ENCODE measurements at places on chromosomes 5 and 9.

- DNase-seq, result no peak
Measured at GRCh38 chr9:106929471-106930177, 66.7 kb downstream of the ZNF462 start.

- no peak for DNase-seq
Measured at GRCh38 chr9:137009938-137010732, 13.8 kb upstream of the CLIC3 start.

DNA sequence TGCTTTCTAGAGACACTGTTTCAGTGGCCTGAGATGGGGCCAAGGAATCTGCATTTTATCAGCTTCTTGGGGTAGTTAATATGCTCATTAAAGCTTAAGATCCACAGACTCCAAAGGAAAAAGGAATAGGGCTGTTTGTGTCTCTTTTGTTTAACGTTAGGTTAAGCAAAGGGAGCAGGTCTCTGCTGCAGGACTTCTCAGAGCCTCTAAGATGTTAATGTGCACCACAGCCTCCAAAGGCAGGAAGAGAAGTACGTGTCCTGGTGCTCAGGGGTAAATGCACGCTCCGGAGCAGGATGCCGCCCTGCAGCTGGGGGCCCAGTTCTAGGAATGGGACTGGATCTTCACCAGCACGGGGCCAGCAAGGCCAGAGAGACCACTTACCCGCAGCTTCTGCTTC is 19.6 kb downstream of the SPARC start:
- DNase-seq, result no peak

DNA sequence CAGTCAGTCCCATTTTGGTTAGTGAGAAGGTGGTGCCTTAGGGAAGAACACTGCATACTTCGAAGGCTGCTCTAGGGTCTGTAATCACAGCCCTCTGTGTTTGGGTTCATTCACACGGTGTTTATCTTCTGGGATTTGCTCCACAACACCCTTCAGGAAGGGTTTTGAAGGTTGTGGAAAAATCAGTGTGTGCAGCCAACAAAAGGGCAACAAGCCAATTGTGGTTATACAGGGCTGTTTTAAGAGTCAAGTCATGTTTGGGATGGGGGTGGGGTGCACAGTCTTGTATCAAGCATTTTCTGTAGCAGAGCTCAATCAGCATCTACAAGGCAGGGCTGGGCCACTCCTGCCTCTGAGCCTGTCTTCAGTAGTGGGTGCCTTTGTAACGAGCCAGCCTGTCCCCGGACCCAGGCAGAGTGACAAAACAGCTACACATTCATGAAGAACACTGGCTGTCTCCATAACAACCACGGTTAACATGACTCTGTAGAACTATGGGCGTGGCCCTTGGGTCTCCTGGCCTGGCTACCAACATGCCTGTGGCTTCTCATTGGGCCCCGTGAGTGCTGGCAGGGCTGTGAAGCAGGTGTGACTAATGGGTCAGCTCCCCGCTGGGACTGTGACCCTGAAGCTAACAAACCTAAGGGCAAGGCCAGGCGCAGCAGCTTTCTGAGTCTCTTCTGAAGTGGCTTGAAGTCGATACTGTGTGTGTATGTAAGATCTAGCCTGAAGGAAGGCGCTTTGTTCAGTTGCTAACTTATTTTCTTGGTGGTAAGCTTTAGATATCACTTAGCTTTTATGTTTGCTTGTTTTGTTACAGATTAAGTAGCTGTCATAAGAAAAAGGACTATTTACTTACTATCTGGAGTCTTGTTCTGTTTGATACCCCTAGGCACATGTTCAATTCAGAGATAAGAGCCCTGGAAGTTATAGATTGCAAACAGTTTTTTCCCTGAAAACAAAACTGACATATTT is 27.9 kb upstream of the GOLM1 start:
- no peak for DNase-seq

DNA sequence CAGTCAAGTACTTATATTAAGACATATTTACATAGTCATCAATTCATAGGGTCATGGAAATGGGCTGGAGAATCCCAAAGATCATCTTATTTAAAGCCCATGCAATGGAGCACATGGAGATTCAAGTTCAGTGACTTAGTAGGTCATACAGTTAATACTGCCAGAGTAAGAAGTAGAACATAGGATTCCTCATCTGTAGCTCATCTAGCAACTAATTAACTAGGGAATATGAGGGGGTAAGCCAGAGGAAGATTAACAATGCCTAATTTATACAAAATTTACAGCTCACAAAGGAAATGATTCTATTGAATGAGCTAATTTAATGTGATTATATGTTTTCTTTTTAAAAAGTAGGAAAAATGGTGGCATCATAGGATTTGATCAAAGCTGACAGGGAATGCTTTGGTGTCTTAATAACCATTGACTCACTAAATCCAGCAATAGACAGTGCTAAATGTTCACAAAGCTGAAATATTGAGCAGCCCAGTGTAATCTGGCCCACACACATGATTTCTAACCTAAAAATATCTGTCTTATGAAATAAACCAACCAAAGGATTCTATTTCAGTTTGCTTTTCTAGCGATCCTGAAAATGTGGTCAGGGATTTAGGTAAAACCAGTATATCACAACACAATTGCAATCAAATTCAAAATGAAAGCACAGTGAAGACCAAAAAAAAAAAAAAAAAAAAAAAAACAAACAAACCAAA is 53.3 kb downstream of the PRDM6 start:
- no peak for DNase-seq

GRCh38 chr9:91359734-91360470 is 1.8 kb downstream of the AUH start:
- no peak for DNase-seq

DNA sequence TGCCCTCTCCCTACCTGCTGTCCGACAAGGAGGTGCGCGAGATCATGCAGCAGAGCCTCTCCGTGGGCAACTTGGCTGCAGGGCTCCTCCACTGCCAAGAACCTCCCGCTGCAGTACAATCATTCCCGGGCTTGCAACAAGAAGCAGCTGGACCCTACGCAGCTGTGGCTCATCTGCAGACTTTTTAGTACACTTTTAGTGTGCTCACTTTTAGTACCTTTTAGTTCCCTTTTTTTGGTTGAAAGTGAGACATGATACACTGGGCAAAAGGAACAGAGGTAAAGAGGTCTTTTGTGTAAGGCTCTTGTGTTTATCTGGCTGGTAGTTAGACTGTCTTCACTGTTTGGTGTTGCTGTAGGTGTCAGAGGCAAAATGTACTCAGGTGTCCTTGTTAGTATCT is 58.1 kb upstream of the SPTLC1 start:
- DNase-seq, result no peak

GRCh38 chr9:76658510-76659231 is 105.6 kb upstream of the PCA3 start:
- DNase-seq, result no peak

GRCh38 chr5:72470826-72471225 is 36.4 kb downstream of the ZNF366 start:
- no peak for DNase-seq

- no peak for DNase-seq
Measured at GRCh38 chr5:107472620-107473064, 198.1 kb downstream of the EFNA5 start.

- no peak for DNase-seq
Measured at GRCh38 chr9:2214707-2215106, 199.6 kb downstream of the SMARCA2 start.

- no peak for DNase-seq
Measured at GRCh38 chr9:127634021-127634420, 21.9 kb downstream of the STXBP1 start.

- DNase-seq, result no peak
Measured at GRCh38 chr9:118829334-118829733, 539.9 kb downstream of the BRINP1 start.

- DNase-seq, result no peak
Measured at GRCh38 chr9:25226901-25227686, 451.1 kb downstream of the TUSC1 start.

DNA sequence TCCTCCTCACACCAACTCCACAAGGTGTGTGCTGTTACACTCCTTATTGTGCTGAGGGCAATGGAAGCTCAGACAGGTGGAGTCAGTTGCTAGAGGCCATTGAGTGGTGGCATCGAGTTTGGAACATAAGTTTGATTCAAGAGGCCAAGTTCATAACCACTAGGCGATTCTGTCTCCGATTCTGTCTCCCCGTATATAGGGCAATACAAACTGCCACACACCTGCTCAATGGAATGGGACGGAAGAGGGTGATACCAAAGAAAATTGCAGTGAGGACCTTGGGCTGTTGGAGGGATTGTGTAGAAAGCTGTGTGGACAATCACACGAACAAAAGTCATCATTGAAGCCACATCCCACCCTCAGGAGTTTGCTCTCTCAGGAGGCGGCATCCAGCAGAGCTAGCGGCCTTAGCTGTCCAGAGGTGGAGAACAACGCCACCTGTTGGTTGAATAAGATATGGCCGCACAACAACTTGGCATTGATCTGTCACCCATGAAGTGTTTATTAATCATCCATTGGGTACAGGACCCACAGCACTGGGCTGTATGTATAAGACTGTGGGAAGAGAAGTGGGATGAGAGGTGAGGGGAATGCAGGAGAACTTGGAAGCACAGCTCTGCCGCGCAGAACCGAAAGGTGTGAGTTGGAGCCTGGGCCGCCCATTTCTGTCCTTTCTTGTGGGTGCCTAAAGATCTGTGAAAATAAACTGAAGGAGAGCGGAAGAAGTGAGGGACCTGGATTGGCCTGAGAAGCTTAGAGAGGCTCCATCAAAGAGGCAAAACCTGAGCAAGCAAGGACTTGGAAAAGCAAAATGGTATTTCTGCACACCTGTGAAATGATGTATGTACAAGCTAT is 16.1 kb upstream of the NEUROG1 start:
- peak; percentile 31 for DNase-seq

DNA sequence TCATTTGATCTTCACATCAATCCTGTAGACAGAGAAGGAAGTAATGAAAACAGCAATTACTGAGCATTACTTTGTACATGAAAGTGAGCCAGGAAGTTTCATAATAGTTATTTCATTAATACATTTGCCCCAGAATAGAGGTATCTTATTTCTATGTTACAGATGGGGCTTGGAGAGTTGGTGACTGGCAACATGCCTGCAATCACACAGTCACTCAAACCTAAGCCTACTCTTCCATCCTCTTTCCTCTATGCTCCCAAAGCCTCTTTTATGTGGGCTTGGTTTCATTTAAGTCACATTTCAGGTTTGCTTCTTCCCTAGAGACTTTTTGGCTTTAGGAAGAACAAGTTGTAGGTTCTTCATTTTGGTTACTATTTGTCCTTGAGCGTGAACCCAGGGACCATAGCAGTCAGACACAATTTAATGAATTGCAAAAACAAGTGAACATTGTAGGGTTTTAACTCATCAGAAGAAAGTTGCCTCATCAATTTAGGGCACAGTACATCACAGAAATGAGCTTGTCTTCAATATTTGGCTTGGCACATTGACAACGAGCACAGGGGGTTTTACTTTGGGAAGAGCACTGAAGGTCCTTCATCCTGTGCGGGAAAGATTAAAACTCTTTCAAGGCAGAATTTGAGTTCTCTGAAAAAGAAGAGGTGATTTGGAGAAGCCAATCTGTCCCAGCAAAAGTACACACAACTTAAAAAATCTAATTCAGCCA is 381.1 kb downstream of the TMEM38B start:
- no peak for DNase-seq

- no peak for DNase-seq
Measured at GRCh38 chr9:133579601-133580418, 29.4 kb downstream of the FAM163B start.

GRCh38 chr5:87433945-87434344 is 21.2 kb upstream of the CCNH start:
- no peak for DNase-seq

GRCh38 chr9:134738869-134739659 is 97.5 kb downstream of the COL5A1 start:
- DNase-seq, result no peak

DNA sequence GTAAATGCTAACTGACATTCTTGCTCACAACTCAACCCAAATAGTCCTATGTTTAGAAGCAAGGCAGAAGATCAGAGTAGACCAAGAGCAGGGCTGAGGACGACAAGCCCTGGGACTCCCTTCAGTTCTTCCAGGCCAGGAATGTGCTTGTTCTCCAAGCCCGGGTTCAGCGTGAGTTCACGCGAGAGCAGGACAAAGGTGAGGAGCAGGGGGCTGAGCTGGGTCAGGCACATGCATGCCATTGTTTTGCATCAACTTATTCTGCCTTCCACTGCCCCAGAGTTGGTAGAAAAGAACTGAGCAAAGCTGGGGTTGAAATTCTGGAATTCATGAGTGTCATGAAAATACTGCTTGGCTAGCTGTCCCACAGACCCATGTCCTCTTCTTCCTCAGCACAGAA is 206.5 kb downstream of the PAX5 start:
- DNase-seq, result no peak

GRCh38 chr9:83359039-83359438 is 179.2 kb downstream of the FRMD3 start:
- no peak for DNase-seq

- DNase-seq, result no peak
Measured at GRCh38 chr5:149497357-149497756, 53.9 kb downstream of the CSNK1A1 start.

GRCh38 chr5:178992291-178992895 is 2.7 kb downstream of the GRM6 start:
- no peak for DNase-seq

DNA sequence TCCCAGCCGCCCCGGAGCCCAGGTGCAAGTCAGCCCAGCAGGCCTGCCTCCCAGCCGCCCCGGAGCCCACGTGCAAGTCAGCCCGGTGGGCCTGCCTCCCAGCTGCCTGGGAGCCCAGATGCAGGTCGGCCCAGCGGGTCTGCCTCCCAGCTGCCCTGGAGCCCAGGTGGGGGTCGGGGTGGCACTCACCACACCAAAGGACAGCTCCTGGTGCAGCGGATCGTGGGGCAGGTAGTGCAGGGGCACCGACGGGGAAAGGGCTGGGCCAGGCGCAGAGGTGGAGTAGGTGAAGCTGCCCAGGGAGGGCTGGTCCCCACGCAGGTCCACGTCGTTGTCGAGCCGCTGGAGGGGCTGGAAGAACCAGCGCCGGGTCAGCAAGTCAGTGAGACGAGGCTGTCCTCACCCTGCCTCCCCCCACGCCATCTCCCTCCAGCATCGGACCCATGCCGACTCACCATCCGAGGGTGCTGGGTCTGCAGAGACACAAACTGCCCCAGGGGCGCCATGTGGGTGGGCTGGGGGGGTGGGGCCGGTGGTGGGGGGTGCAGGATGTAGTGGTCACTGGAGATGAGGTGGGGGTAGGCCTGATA is 6.7 kb downstream of the RNF44 start:
- DNase-seq, result no peak

DNA sequence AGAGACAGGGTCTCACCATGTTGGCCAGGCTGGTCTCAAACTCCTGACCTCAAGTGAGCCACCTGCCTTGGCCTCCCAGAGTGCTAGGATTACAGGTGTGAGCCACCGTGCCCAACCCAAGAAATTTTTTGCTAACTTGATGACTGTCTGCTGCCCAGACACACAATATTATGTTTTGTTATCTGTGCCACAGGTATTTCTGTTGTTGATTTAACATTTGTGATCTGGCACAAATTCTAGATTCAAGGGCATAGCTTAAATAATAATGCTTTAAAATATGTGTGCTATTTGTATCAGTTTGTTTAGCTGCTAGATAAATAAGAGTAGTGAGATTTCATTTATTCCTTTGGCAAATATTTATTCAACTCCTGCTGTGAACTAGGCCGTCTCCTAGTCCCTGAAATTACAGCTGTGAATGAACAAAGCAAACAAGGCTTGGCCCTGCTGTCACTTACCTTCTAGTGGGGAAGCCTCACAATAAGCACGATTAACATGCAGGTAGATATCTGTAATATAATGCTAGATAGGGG is 35.3 kb downstream of the GAPVD1 start:
- DNase-seq, result no peak
